ENCODE measurements at places on chromosomes 7 and 10.

DNA sequence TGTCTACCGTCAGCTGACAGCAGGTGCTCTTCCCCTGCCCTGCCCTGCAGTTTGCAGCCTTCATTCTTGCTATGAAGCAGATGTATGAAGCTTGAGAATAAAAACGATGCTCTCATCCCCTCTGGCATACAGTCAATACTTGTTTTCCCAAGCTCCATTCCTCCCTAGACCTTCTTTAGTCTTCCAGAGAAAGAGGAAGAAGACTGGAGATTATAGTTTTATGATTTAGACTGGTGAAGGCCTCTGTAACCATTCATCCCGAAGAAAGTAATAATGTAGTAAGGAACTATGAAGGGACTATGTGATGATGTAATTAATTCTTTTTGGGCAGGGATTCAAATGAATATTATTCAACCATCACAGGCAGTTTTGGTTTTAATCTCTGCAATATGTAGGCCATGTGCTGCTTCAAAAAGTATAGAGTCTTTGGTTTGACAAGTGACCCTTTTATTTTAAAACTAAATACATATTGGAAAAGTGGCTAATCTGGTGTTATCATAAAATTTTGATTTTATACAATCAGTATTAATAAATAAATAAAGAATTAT lies 242.4 kb upstream of the KIAA1217 start:
- no peak for DNase-seq

DNA sequence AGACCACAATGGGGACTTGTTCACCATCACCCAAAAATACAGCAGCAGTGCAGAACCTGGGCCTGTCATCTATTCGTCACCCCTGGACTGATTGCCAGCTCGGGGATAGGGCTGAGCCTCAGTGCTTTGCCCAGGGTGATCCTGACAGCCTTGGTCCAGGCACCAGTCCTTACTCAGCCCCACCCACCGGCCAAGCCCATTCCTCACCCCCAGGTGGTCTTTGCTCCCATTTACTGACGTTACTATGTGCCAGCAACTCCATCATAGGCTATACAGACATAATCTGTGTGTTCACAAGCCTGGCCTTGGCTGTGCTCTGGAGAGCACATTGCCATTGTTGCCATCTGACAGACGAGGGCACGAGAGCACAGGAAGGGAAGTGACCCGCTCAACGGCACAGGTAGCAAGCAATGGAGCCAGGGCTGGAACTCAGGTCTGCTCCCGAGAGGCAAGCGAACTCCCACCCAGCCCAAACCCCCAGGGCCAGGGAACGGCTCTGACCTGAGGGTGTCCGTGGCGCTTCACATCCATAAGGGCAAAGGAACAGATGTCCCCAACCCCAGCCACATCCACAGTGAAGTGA lies 6.8 kb downstream of the ATG9B start:
- no peak for DNase-seq

DNA sequence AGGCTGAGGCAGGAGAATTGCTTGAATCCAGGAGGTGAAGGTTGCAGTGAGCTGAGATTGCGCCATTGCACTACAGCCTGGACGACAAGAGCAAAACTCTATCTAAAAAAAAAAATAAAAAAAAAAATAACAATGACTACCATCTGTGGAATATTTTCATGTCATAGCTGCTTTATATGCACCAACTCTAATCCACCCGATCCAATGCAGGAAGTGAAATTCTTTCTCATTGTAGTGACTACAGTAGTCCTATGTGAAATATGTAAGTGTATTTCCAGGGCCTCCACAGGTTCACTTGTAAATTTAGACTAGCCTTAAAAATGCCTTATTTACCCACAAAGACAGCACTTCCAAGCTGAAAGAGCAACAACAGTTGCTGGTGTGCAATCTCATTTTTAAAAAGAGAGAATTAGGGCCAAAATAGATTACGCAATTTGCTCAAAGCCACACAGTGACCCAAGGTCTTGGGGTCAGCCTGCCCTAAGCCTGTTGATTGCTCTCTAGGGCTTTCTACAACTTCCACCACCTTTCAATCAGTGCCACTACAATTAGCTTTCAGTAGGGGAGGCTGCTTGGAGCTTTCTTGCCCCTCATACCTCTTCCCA lies 25.8 kb upstream of the EGFR start:
- peak; percentile 36 for DNase-seq

DNA sequence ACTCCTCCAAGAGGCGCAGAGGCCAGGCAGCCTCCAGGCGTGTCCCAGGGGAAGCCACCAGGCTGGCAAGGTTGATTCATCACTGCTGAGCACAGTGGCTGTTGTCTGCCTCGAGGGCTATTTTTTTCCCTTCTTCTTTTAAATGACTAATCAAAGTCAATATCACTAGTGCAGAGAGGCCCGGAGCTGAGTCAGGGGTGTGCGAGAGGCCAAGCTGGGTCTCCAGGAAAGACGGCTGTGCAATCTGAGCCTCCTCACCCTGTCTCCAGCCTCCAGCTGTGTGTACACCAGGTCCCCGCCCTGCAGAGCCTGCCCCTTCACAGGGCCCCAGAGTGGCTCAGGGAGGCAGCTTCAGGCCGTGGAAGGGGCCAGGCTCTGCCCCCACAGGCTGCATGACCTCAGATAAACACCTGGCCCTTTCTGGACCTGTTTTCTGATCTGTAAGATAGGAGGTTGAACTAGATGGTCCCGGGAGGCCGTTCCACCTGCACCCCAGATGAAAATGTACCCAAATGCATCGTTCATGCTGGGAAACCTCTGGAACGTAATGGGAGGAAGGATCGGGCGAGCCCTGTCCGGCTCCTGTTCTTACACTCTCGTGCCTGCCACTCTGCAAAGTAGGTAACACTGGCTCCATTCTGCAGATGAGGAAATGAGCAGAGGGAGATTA lies 3.7 kb downstream of the STX1A start:
- DNase-seq: peak; percentile 96

GRCh38 chr10:124992462-124993344 lies 50.8 kb downstream of the ZRANB1 start:
- DNase-seq: peak; percentile 68

GRCh38 chr10:107806026-107806425 lies 641.5 kb upstream of the SORCS1 start:
- no peak for DNase-seq

GRCh38 chr7:82126576-82126975 lies 317.0 kb downstream of the CACNA2D1 start:
- DNase-seq: no peak

GRCh38 chr10:6269953-6270867 lies 67.5 kb downstream of the PFKFB3 start:
- DNase-seq: peak; percentile 9

GRCh38 chr7:117458977-117459583 lies 20.7 kb upstream of the CFTR start:
- peak; percentile 19 for DNase-seq

DNA sequence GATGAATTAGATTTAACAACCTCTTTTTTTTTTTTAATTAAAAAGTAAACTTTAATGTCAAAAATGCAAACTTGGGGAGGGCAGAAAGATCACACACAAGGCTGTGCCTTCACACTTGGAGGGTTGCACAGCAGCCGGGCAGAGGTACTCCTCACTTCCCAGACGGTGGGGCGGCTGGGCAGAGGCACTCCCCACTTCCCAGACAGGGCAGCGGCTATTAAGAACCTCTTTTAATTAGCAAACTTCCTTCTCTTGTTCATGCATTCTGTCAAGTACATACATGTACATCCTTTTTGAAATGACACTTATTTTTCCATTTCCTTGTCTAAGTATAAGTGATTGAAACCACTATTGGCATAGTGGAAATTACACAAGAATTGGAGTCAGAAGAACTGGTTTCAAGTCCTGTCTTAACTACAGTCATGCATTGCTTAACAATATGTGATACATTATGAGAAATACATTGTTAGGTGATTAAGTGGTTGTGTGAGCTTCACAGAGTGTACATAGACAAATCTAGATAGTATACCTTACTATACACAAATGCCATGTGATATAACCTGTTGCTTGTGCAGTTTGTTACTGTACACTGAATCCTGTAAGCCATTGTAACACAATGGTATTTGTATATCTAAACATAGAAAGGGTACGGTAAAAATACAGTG lies 26.5 kb downstream of the BTRC start:
- no peak for DNase-seq

DNA sequence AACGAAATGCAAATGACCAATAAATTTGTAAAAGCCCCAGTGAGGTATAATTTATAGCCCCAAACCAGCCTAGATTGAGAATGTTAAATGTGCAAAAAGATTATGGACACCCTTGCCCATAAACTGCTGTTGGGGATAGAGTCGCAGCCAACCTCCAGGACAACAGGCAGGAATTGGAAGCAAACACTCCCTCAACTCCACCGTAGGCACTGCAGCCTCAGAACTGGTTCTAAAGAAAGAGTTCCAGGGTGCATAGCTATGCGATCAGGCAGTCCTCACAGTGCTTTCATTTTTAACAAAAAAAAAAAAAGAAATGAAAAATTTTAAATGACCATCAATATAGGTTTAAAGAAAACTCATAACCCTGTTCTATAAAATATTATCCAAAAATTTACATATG lies 86.2 kb downstream of the CXCL12 start:
- no peak for DNase-seq

DNA sequence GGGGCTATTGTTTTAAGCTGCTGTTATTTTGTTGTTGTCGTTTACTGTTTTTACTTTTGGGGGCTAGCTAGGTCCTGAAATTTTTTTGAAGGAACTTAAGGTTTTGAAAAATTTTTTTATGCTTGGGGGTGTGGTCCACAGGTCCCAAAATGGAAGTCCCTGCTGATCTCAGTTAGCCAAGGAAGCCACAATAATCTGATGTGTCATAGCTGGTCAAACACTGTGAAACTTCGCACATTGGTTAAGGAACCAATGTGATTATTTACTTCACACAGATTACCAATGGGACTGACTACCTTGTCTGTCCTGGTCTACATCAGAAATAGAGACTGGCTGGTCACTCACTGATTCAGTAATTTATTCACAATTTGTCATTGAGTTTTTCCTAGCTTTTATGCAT lies 29.5 kb upstream of the HYCC1 start:
- peak; percentile 14 for DNase-seq

DNA sequence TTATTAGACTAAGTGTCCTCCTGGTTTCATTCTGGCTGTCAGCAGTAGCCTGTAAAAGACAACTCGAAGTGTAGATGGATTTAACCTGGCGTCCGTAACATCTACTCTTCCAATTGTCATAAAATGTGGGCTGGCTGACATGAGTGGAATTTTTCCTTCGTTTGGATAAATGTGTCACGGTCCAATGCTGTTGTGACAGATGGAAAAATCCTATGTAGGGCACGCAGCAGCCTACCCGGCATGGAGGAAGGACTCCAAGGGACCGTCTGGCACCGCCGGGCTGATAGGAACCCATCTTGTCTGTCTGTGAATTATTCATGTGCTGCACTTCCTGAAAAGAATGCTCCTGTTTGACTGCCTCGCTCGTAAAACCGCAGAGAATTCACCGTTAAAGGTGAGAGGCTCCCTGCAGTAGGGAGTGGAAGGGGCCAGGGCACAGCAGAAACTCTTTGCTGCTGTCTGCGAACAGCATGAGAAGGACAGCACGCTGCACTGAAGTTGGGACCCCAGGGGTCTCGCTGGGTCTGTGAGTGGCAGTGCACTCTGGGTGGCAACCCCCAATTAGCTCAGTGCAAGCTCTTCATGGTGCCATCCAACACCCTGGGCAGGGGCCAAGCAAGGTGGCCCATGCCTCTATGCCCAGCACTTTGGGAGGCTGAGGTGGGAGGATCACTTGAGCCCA lies 1.6 kb upstream of the ORAI2 start:
- no peak for DNase-seq

DNA sequence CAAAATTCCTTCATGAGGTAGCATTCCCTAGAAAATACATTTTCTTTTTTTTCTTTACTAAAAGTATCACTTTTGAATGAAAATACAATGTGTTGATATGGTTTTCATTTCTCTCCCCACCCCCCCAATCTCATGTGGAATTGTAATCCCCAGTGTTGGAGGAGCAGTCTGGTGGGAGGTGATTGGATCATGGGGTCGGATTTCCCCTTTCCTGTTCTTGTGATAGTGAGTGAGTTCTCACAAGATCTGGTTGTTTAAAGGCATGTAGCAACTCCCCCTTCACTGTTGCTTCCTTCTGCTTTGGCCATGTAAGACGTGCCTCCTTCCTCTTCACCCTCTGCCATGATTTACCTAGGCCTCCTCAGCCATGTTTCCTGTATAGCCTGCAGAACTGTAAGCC lies 790.3 kb upstream of the KCND2 start:
- DNase-seq: no peak

- DNase-seq: peak; percentile 23
Observed at GRCh38 chr7:102258749-102259107, 27.9 kb upstream of the SH2B2 start.

DNA sequence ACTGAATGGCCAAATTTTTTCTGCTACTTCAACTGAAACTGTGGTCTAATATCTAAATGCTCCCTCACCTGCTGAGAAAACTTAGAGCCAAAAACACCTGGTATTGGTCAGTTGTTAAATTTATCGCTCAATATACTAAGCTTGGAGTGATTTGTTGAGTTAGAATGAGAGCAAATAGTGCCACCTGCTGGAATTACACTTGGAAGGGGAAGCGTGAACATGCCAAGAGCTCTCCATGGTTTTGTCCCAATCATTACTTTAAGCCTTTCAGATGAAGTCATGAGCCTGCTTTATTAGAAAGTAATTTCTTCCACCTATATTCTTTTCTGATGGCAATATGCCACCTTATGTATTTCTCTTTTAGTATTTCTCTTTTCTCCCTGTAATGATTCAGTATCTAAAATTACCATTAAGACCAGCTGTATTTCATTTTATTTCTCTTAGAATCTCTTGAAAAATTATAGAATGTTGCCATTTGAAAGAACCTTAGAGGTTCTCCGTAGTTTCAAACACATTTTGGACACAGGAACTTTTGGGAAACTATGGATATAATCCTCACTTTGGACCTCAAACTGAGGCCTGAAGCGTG lies 447.8 kb upstream of the C7orf33 start:
- DNase-seq: peak; percentile 13

- DNase-seq: no peak
Observed at GRCh38 chr7:28076423-28077200, 104.0 kb downstream of the JAZF1 start.

DNA sequence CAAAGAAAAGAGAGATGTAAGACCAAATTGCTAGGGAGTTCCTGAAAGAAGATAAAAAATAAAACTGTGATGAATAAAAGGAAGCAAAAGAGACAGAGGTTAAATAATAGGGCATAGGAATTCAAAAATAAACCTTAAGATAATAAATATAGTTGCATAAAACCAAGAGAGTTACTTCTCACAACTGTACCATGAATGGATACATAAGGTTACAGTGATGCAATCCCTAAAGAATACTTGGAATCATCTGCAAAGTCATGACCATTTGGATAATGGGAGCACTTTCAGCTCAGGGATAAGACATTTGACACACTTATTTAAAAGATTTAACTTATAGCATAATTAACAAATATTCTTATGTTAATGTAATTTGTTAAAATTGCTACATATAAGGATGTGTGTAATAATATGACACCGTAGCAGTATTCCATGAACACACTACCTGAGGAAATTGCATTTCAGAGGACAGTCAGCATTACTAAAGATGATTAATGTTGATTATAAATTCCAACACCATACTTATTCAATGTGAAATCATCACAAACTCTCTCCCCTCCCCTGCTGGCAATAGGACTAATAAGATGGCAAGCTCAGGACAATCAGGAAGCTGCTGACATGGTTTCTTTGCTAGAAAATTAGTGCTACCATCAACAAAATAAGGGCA lies 202.1 kb upstream of the AKR1E2 start:
- peak; percentile 6 for DNase-seq

- DNase-seq: no peak
Observed at GRCh38 chr7:132108563-132108962, 467.7 kb downstream of the PLXNA4 start.

Measured in EL (cell line).